Stimulated activated CD8-positive, alpha-beta memory T cell treated with anti-CD3 and anti-CD28 coated beads, Interleukin-12 subunit alpha, Interleukin-12 subunit beta, amount 100 ng/mL, for 4 hours (primary cell): ENCODE measurements at places on chromosomes 2 and 18.

- no peak for DNase-seq
Observed at GRCh38 chr18:58194028-58194427, 150.0 kb downstream of the NEDD4L start.

GRCh38 chr2:112149866-112150435 is 11.8 kb downstream of the FBLN7 start:
- DNase-seq = no peak

DNA sequence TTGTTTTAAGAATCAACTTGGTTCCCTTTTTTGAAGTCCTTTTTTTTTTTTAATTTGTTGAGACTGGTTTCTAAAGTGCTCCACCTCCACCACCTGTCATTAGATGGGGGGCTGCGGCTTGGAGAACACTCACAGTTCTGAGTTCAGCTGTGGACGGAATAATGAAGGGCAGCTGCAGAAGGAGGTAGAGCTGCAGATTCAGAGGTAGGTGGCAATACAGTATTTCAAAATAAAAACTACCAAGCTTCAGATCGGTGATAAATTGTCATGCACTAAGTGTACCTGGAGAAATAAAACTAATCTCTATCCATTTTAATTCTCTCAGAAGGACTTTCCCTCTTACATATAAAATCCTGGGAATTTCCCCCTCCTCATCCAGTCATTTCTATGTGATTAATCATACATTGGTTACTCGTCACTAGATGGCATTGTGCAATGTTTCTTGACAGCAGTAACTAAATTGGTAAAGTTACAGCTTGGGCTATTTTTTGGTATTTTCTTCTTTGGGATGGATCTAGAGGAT is 81.1 kb upstream of the SLC39A10 start:
- no peak for DNase-seq

DNA sequence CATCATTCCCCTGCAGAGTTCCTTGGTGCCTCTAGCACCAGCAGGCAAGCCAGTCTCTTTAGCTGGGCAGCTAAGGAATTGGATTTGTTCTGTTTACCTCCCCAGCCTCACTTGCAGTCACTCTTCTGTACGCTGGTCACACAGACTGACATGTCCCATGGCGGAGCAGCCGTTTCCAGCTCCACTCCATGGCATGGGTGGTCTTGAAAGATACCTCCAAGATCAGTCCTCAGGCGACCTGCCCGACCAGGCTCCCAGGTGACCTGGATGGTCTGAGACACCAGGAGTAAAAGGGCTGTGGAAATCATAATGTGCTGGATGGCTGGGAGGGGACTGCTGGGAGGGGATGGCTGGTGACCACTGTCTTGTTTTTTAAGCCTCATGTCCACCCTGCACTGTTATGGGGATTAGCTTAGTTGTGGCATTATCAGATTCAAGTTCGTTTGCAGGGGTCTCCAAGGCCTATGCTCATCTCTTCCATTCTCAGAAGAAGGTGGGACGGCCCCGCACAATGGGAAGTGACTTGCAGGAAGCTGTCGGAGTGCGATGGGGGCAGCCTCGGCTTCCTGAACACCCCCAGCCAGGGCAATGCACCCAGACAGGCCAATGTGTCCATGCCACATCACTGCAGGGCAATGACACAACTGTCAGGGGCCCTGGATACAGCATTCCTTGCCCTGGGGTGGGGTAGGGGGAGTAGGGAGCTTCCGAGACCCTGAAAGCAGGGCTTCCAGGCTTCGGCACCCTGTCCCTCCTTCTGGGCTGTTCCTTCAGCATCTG is 156.1 kb upstream of the MYCN start:
- DNase-seq = no peak

- DNase-seq = no peak
Observed at GRCh38 chr2:37561615-37562569, 109.5 kb downstream of the CDC42EP3 start.

- DNase-seq = no peak
Observed at GRCh38 chr2:112093216-112093615, 38.1 kb downstream of the TMEM87B start.

- DNase-seq = no peak
Observed at GRCh38 chr2:27747827-27748352, 23.6 kb upstream of the MRPL33 start.

- DNase-seq = no peak
Observed at GRCh38 chr2:65320042-65320725, 92.6 kb downstream of the ACTR2 start.

DNA sequence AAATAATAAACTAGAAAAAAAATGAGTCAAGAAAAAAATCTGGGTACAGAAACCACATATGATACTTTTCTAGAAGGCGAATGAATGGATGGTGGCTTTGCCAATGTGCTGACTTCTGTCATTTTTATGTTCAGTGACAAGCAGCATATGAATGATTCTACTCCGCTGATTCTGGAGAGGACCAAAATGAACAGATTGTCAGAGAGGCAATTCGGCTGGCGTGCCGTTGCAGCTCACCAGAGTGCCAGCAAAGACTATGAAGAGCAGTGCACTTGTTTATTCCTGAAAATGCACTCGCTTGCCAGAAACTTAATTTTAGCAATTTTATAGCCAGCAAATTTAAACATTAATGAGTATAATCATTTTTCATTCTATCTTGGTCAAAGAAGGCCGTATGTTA is 105.9 kb upstream of the NYAP2 start:
- no peak for DNase-seq

DNA sequence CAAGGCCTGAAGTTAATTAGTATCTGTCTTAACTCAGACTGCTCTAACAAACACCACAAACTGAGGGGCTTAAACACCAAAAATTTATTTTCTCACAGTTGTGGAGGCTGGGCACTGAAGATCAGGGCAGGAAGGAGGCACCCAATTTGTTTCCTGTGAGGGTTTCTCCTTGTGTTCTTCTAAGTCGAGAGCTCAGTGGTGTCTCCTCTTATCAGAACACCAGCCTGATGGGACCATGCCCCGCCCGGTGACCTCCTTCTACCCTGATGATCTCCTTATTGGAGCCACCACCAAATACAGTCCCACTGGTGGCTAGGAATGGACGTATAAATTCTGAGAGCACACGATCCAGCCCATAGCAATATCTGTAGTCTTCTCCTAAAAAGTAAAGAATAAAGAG is 20.5 kb downstream of the TMEM18 start:
- DNase-seq = no peak

GRCh38 chr2:48016225-48017019 is 110.1 kb upstream of the FBXO11 start:
- DNase-seq = no peak

GRCh38 chr2:9741110-9741509 is 102.2 kb upstream of the TAF1B start:
- no peak for DNase-seq

DNA sequence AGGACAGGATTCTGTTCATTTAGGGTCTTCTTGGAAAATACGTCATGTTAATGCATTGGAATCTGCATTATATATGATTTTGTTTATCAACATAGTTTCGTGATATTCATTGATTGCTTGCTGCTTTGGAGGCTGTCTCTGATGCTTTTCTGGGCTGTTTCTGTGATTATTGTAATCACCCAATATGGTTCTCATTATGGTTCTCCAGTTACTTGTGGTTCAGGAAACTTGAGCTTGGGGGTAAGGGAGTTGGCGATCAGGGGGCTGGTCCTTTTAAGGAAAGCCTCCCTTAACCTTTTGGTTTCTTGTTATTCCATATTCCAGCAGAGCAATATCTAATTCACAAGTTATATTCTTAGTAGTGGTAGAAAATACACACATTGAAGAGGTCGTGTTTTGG is 17.4 kb upstream of the STON1 start:
- DNase-seq = no peak

DNA sequence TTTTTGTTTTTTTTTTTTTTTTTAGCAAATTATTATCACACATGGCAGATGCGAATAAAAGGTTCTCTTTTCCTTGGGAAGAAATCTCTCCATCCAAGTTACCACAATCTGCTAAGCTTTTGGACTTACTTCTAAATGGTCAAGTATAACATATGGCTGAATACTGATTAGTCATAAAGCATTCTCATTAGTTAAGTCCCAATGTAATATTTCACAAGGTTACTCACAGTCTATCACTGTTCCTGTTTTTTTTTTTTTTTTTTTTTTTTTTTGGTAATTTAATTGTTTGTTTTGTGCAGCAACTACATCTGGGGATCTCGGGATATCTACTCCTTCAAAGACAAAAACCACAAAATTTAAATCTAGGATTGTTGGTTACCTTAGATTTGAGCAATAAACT is 771.7 kb downstream of the CPS1 start:
- DNase-seq = no peak

GRCh38 chr2:47062681-47063537 is 92.2 kb downstream of the STPG4 start:
- no peak for DNase-seq

- no peak for DNase-seq
Observed at GRCh38 chr2:17296686-17297085, 221.6 kb downstream of the RAD51AP2 start.

DNA sequence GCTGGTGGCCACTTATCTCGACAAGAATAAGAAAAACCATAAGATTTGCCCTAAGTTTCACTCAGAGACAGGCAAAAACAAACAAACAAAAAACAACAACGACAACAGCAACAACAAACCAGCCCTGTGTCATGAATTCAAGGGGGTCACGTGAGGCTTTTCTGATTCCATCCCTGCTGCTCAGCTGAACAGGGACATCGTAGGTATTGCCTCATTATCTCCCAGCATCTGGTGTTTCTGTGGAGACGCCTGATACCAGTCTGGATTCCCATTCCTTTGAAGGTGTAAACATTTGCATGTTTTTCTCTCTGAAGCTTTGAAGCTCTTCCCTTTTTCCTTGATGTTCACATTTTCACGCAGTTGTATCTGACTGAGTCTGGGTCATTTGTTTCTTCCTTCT is 117.4 kb downstream of the KCNF1 start:
- DNase-seq = no peak

DNA sequence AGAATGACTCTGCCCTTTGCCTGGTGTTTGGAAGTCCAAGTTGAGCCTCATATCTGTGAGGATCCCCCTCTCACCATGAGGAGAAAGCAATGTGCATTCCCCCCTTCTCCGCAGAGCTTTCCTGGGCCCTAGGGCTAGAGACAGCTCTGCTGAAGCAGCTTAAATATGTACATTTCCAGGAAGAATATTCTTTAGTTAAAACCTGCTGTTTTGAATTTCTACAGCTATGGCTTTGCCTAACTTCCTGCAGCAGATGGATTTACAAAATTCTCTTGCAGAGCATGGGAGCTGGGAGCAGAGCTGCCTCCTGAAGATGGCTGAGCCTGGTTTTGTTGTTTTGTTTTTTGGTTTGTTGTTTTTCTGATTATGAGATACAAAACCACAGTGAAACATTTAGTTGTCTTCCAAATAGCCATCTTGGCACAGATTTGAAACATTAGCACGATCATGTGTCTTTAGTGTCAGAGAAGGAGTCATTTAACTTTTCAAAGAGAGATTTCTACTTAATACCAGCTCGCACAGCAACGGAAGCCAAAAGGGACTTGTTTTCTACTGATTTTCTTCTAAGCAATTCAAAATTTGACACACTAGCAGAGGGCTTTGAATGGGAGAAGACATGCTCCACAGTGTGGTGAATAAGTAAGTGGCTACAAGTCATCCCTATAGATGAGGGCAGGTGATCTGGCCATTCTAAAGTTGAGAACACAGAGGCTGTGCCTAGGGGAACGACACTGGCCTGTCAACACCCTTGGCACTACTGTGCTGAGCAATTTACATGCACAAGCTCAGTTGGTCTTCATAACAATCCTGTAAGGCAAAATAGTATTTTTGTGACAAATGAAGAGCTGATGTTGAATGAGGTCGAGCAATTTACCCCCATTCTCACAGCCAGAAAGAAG is 222.6 kb downstream of the MREG start:
- no peak for DNase-seq

- DNase-seq = no peak
Observed at GRCh38 chr18:32386471-32386870, 84.2 kb downstream of the GAREM1 start.

GRCh38 chr2:212968284-212969081 is 182.9 kb downstream of the IKZF2 start:
- DNase-seq = no peak

GRCh38 chr2:137910641-137911040 is 53.6 kb upstream of the HNMT start:
- no peak for DNase-seq

- no peak for DNase-seq
Observed at GRCh38 chr18:46311491-46311890, 207.3 kb downstream of the HAUS1 start.

DNA sequence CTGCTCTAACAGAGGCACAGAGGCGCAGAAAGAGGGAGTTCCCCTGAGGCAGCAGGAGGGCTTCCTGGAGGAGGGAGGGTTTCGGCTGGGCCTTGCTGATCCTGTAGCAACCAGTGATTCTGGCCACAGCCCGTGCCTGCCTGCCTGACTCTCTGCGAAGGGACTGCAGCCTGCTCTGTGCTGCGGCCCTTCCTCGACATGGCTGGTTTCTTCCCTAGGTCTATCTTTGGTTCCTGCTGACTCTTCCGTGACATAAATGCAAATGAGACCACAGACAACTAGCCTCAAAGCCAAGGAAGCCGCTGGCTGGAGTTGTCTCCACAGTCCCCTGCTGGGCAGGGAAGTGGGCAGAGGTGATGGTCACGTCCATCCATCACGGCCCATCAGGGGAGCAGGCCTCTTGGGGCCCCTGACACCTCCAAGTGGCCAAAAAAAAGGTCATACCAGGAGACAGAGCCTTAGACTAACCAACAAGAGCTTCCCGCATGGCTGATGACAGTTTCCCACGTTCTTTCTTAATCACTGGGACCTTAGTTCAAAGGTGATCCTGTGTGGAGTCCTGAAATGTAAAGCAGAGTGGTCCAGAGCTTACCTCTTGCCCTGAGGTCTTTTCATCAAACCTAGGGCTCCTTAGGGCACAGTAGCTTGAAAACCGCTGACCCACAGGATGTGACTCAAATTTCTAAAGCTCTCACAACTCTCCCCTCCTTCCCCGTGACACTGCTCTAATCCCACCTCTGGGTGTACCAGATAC is 55.3 kb downstream of the HS1BP3 start:
- no peak for DNase-seq

DNA sequence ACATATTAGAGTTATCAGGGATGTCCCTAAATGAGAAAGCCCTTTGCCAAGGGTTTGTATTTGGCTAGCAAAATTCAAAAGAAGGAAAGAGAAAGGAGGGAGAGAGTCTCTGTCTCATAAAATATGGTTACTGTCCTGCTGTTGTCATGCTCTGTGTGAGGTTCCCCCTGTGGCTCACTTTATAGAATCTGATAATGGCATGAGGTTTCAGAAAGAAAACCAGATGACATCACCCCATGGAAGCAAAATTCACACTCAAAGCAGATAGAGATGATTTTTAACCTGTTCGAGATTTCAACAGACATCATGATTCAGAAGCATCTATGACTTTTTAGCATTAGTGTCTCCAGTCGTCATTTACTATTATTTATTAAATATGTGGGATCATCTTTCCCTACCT is 165.0 kb upstream of the SESTD1 start:
- no peak for DNase-seq

DNA sequence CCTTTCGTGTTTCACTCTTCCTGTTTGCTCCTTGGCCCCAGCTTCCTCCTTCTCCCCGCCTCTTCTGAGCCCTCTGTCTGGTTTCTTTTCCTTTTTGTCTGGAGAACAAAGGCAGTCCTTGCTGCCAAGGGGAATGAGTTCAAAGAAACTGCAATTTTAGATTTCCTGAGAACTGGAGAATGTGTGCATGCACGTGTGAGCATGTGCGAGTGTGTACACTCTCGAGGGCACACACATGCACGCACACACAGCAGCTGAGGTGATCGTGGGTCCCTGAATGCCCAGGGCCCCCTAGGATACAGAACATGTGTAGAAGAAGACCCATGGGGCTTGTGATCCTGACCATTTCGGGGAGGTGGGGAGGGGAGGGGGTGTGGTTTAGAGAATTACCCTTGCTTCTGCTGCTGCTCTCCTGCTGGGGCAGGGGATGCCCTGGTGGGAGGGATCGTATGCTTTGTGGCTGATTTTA is 151.8 kb downstream of the DYSF start:
- DNase-seq = no peak

GRCh38 chr2:69278366-69278765 is 108.7 kb downstream of the GFPT1 start:
- no peak for DNase-seq
